ENCODE measurements at places on chromosomes 11 and 22.

GRCh38 chr11:101030692-101031091 is 98.9 kb downstream of the PGR start:
- DNase-seq, result no peak

GRCh38 chr11:90251599-90251998 is 28.8 kb upstream of the CHORDC1 start:
- no peak for DNase-seq

DNA sequence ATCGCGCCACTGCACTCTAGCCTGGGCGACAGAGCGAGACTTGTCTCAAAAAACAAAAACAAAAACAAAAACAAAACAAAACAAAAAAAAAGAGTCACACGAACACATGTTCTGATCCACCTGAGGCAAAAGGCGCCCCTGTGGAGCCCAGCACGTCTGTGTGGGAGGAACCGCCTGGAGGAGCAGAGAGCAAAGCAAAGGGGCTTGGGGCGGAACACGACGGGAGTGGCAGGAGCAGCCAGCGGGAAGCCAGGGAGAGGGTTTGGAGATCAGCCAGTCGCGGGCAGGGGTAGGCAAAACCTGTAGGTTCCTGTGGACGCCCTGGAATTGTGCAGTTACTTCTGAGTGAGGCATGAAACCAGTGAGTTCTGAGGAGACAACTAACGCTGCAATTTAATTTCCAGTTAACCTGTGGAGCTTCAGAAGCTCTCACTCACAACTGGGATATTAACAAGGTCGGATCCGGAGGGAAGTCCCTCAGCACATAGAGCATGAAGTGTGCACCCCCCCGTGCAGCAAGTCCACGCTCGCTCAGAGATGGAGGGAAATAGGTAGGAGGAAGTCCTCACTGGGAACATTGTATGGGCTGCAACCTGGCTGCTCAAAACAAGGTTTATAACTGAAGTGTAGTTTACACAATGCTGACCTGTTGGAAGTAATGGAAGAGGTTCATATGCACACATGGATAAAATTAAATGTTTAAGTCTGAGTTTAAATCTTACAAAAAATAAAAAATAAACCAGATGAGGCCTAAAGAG is 13.2 kb upstream of the USP18 start:
- no peak for DNase-seq

GRCh38 chr11:8729837-8730696 is 47.5 kb downstream of the RPL27A start:
- DNase-seq, result no peak

GRCh38 chr11:70772950-70773349 is 374.6 kb downstream of the CTTN start:
- no peak for DNase-seq

DNA sequence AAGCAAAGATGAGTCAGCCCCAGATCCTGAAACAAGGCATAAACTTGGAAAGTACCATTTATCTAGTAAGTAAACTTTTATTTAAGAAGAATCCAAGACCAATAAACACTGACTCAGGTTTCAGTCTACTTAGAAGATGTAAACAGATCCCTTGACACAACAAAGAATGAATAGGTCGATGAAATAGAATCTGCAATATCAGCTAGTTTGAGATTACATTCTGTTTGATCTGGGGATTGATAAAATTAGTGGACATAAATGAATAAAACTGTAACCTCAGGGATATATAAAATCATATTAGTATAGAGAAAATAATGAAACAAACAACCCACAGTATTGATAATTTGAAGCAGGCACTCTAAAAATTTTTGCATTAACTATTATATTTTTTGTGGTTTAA is 708.9 kb downstream of the FAM181B start:
- DNase-seq, result no peak

GRCh38 chr11:61335355-61335710 is 2.3 kb downstream of the TKFC start:
- DNase-seq, result no peak

- no peak for DNase-seq
These were observed 512 bp downstream of the SH3BP1 start for GRCh38 chr22:37639771-37640590.

- no peak for DNase-seq
These were observed 47.0 kb downstream of the SBF2 start for GRCh38 chr11:10247011-10247410.

DNA sequence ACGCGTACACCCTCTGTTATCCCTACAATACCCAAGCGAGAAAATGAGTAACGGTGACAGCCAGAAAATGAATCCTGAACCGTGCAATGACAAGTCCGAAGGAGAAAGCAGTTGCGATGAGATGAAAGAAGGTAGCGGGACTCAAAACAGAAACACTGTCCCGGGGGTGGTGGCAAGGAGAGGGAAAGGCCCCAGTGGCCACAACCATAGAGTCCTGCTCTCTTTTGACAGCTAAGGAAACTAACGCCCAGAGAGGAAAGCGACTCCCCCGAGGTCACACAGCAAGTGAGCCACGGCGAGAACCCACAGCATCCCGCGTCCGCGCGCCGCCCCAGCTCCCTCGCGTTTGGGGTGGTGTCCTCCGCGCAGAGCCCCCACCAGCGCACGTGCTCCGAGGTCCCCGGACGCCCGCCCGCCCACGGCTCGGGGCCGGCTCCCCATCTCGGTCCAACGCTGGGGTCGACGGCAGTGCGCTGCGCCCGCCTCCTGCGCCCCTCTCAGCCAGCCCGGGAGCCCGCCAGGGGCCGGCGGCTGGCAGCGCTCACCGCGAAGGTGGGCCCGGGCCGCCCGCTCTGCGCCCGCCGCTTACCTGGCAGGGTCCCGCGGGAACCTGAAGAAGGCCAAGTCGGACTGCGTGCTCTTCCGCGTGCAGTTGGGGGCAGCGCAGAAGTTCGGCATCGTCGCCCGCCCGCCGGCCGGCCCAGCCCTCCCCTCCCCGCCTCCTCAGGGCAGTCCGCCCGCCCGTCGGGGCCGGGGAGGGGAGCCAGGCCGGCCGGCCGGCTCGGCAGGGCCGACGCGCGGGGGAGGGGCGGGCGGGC is 564 bp downstream of the THAP12 start:
- DNase-seq, result peak; percentile 7

DNA sequence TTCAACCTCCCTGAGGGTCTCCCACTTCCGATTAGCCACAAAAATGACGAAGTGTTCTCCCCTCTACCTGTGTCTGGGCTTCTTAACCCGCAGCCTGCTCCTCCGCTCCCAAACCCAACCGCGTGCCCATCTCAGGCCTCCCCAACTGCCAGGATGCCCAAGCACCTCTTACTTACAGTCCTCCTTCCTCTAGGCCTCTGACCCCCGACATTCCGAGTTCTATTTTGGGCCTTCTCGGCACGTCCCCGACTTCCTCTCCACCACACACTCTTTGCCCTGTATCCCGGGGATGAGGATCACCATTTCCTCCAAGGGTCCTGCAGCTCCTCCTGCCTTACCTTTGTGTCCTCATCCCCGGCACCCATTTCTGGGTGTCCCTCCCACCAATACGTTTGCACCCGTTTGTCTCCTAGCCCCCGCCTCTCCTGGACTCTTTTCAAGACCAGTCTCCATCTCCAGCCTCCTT is 388 bp upstream of the MUS81 start:
- no peak for DNase-seq

GRCh38 chr11:130830566-130830965 is 85.7 kb downstream of the SNX19 start:
- no peak for DNase-seq

DNA sequence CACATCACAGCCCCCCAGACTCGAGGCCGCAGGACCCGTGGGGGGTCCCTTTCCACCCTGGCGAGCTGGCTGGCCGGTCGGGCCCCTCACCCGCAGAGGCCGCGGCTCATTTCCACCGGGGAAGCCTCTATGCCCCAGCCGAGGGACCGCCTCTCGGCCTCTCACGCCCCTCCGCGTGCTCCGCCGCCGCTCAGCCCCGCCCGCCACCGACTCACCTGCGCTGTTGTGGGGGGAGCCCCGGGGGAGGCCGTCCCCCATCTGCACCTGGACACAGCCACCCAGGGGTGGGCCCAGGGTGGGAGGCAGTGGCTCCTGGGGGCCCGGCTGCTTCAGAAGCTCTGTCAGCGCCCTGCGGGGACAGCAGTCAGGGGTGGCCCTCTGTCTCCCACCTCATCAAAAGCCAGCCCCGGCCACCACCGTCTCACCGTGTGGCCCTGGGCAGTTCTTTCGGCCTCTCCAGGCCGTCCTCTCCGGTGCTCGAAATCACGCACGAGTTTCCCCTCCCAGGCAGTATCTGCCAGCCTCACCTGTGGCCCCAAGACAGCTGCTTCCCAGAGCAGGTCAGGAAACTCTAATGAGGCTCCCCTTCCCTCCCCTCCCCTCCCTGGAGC is 3.8 kb downstream of the SHISA8 start:
- no peak for DNase-seq

DNA sequence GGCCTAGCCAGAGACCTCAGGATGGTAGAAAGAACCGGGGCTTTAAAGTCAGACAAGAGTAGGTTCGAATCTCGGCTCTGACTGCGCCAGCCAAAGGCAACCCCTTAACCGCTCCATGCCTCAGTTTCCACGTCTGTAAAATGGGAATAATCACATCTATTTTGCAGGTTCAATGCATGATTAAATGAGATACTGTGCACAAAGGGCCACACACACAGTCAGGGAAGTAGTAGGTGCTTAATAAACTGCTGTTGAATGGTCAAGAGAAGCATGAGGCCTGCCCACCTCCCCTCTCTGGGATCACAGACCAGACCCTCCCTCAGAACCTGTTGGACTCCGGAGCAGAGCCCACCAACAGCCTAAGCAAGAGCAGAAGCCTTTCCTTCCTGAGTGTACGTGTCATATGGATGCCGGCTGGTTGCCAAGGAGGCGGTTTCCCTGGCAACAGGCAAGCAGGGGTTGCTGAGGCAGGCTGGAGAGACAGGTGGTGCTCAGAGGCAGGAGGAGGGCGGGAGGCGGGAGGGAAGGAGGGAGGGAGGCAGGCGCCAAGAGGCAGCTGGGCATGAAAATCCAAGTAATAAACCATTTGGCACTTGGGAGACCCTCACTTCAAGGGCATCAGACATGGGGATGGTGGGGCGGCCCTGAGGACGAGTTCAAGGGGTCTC is 43.9 kb downstream of the NFAM1 start:
- DNase-seq, result no peak

DNA sequence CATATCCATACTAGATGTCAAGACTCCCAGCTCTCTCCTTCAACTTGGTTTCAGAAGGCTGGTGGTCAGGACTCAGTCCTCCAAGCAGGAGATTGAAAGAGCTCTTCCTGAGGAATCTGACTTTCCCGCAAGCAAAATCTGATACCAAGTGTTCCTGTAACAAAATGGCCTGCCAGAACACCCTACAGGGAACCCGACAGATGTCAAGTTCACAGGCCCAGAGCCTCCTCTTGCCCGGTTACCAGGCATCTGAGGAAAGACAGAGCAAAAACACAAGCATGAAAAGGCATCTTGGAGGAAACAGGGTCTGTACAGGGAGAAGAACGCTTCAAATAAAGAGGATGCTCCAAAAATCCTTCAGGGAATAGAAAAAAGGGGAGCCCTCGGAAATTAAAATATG is 8.7 kb upstream of the KCNJ5 start:
- DNase-seq, result no peak

DNA sequence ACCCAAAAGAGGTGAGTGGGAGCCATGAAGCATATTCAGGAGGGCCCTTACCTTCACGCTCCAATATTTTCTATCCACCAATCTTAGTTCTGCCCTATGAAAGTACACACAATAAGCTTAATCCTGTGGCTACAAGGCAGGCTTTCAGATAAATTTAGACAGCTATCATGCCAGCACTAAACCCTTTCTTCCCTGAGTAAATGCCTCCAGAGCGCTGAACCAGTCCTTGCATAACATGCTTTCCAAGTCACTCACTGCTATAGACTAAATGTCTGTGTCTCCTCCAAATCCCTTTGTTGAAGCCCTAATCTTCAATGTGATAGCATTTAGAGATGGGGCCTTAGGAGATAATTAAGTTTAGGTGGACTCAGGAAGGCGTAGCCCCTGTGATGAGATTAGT is 50.3 kb upstream of the FIBIN start:
- DNase-seq, result no peak

- DNase-seq, result no peak
These were observed 25.3 kb upstream of the TBCEL start for GRCh38 chr11:120998581-120998980.

DNA sequence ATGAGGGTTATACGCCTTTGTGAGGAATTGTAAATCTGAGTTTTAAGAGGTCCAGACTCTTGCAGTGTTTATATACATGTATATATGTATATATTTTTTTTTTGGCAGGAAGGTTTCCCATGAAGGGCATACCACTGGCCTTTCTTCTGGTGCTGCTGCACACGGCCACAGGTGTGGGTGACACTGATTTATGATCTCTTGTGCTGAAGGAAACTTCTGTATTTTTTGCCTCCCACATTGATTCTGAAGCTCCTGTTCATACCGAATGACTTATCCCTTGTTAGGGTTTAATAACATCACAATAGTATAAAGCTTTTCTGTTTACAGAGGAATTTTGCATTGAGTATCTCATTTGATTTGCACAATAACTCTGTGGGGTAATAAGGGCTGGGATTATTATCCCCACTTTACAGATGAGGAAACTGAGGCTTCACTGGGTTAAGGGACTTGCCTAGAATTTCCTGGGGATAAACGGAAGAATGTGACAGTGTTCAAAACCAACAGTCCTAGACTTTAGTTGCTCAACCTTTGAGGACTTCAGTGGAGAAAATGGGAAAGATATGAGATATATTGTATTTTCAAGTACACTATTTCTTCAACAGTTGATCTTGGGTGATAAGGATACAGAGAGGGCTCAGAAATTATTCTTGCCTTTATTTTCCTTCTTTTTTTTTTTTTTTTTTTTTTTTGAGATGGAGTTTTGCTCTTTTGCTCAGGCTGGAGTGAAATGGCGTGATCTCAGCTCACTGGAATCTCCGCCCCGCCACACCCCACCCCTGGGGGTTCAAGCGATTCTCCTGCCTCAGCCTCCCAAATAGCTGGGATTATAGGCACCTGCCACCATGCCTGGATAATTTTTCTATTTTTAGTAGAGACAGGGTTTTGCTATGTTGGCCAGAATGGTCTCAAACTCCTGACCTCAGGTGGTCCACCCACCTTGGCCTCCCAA is 70.1 kb downstream of the MICAL2 start:
- DNase-seq, result no peak

DNA sequence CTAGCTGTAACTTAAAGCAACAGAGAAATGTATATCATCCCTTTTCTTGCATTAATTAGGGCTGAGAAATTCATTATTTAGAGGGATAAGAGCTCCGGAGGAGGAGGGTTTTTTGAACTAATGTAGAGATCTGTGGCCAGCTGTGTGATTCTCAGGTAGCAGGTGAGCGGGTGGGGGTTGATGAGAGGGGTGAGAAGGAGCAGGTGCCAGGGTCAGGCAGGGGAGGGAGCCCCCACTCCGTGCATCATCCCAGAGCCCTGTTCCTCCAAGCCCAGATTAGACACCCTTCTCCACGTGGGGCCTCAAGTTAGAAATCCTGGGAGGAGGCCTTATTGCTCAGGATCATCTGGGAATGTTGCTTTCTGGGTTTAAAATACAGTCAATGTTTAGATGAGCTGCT is 24.9 kb downstream of the ZBTB16 start:
- no peak for DNase-seq
